ENCODE measurements at places on chromosomes 7 and 10.
A peak's percentile ranks its signal among the peaks of the same experiment; 100 is the strongest.

DNA sequence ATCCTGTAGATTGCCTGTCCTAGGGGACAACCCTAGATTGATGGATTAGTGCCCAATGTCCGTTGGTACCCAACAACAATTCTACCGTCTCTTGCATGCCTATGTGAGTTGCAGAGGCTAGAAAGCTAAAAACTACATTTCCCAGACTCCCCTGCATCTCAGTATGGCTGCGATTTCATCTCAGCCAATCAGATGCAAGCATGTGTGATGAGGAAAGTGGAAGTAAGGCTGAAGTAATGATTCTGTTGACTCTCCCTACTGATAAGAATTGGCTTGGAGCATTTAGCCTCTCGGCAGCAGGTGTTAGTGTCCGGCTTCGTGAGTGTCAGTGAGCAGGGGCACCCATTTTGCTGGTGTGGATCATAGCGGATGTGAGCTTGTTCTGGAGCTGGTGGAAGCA lies 171.9 kb downstream of the FGFR2 start:
- DNase-seq = no peak

- DNase-seq = no peak
Measured at GRCh38 chr7:1446620-1447032, 12.6 kb downstream of the MICALL2 start.

GRCh38 chr10:33142295-33142694 lies 184.3 kb upstream of the ITGB1 start:
- no peak for DNase-seq

DNA sequence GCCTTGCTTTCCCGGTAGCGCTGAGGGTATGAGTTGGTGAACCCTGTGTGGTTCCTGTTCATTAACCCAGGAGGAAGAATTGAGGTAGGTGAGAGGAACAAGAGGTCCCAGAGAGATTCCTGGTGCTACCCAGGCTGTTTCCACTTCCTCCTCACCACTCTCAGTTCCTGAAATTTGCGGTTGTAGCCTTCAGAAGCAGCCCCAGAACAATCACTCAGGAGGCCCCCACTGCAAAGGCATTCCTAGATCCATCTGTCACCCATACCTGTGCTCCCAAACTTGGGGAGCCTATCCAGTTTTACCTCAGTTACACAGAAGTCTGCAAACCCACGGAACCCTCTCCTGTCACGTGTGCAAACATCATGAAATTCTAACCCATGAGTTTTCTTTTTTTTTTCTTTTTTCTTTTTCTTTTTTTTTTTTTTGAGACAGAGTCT lies 9.0 kb upstream of the PIP4K2A start:
- no peak for DNase-seq

- peak; percentile 37 for DNase-seq
Measured at GRCh38 chr10:79023240-79024162, 45.3 kb upstream of the ZMIZ1 start.

- DNase-seq = peak; percentile 59
Measured at GRCh38 chr10:665579-666091, 23.8 kb downstream of the DIP2C start.

GRCh38 chr10:103557455-103557854 lies 64.0 kb downstream of the NEURL1 start:
- no peak for DNase-seq

DNA sequence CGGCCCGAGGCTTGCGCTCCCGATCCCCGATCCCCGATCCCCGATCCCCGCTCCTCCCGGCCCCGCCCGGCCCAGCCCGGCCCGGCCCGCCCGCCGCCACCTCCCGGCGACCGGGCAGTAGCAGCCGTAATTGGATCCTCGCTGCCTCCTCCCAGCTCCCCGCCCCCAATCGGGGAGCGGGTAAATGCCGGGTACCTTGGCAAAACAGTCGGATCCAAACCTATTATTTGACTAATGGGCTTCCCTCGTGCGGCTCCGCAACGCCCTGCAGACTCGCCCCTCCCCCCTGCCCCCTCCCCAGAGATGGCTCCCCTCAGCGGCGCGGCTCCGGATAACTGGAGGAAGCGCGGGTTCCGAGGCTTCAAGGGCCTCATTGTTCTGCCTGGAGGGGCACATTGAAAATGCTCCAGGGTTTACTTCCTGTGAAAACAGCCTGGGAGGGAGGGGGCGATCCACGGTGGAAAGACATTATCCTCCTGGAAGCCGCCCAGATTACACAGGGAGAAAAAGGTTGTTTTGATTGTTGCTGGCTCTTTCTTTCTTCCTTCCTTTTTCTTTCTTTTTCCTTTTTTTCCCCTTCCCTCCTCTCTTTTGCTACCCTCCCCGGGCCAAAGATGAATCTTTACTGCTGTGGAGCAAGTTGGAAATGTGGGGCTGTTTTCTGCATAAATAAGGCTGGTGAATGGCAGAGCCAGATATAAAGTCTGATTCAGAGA lies 94.7 kb upstream of the ZMIZ1 start:
- peak; percentile 84 for DNase-seq

Data from heart left ventricle (tissue), 16 donors.